NCI-H524 treated with DMSO at 0.1 percent for 48 hours (cell line): ENCODE measurements at places on chromosomes 7 and 10.

GRCh38 chr7:75725306-75725705 lies 13.4 kb downstream of the HIP1 start:
- no peak for DNase-seq

- no peak for DNase-seq
Measured at GRCh38 chr7:116439841-116440549, 59.5 kb upstream of the CAV2 start.

DNA sequence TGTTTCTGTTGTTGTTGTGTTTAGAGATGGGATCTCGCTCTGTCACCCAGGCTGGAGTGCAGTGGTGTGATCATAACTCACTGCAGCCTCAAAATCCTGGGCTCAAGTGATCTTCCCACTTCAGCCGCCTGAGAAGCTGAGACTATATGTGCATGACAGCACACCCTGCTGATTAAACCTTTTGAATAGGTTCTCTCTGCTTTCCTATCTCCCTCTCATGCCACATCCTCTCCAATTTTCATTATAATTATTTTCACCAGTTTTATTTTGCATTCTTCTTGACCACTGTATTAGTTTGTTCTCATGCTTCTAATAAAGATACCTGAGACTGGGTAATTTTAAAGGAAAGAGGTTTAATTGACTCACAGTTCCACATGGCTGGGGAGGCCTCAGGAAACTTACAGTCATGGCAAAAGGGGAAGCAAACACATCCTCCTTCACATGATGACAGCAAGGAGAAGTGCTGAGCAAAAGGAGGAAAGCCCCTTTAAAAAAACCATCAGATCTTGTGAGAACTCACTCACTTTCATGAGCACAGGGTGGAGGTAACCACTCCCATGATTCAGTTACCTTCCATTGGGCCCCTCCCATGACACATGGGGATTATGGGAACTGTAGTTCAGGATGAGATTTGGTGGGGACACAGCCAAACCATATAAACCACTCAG lies 12.9 kb downstream of the AGK start:
- no peak for DNase-seq

GRCh38 chr10:100253041-100253440 lies 14.4 kb downstream of the CWF19L1 start:
- no peak for DNase-seq

DNA sequence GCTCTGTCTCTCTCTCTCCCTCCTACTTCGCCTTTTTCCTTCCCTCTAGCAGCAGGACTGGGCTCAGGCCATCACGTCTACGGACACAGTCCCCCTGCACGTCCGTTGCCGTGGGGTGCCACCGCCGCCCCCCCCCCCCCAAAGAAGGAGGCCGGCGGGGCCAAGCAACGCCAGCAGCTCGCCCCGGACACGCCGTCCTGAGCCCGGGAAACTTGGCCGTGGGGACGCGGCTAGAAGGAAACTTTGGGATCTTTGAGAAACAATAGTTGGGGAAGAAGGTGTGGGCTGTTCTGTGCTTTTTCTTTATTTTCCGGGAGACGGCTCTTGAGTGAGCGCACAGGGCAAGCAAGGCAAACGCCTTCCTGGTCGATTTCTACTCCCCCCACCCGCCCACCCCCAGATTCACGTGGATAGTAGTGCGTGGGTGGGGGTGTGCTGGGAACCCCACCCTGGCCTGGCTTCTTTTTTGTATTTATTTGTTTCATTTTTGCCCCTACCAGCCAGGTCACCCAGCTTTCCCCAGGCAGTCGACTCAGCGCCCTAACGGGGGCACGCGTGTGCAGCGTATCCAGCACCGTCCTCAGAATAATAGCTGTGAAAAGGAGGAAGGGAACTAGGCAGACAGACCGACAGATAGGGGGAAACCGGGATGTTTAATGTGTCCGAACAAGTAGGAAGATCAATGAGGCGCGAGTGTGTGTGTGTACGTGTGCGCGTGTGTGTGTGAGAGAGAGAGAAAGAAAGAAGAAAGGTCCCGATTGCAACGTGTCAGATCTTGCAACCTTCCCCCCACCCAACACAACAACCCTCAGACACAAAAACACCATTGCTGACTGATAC lies 1.4 kb downstream of the MXI1 start:
- DNase-seq = no peak

DNA sequence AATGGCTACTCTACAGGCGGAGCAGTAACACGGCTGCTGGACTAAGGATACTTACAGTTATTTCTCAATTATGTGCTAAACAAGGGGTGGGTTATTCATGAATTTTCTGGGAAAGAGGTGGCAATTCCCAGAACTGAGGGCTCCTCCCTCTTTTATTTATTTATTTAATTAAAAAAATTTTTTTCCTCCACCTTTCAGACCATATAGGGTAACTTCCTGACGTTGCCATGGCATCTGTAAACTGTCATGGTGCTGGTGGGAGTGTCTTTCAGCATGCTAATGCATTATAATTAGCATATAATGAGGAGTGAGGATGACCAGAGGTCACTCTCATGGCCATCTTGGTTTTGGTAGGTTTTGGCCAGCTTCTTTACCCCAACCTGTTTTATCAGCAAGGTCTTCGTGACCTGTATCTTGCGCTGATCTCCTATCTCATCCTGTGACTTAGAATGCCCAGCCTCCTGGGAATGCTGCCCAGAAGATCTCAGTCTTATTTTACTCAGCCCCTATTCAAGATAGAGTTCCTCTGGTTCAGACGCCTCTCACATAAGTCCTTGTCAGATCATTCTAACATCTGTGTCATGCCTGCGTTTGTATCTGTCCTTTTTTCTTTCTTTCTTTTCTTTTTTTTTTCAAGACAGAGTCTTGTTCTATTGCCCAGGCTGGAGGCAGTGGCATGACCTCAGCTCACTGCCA lies 15.9 kb upstream of the STOX1 start:
- no peak for DNase-seq

GRCh38 chr7:131878777-131879176 lies 322.3 kb upstream of the PODXL start:
- DNase-seq = no peak

DNA sequence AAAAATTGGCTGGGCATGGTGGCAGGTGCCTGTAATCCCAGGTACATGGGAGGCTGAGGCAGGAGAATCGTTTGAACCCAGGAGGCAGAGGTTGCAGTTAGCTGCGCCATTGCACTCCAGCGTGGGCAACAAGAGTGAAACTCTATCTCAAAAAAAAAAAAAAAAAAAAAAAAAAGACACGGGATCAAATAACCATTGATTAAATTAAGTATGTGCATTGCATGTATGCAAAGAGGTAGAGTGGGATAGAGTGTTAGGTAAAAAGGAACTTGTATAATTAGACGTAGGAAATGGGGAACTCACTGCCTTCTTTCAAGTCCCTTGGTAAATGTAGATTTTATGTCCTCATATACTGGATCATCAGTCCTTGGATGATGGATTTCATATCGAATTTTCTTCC lies 13.1 kb downstream of the VCL start:
- no peak for DNase-seq

DNA sequence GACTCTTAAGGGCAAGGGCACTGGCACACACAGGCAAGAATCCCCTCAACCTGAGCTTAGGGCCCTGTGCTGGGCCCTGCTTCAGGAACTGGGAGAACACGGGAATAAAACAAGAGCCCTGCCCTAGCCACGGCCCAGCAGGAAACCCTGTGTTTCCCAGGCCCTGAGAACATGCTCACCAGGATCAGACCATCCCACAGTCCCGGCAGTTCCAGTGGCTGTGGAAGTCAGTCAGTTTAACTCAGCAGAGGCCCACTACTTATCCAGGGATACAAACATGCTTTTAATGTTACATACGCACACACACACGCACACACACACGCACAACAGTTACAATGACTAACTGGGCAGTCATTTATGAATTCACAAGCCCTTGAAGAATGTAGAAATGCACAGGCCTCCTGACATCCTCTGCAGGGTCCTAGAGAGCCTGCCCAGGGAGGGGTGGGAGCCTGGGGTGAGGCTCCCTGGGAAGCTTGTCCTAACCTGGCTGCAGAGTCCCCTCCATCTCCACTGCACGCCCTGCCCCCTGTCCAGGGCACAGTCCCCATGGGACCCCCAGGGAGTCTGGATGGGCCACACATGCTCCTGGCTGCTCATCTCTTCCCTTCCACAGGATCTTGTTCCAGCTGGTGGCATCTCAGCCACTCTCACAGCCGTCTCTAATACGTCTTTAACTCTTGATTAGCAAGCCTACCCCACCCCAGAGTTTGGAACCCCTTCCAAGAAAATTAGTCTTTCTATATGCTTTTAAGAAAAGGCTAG lies 97.6 kb downstream of the TCERG1L start:
- DNase-seq = no peak

- DNase-seq = no peak
Measured at GRCh38 chr7:153413199-153413539, 639.0 kb upstream of the DPP6 start.

DNA sequence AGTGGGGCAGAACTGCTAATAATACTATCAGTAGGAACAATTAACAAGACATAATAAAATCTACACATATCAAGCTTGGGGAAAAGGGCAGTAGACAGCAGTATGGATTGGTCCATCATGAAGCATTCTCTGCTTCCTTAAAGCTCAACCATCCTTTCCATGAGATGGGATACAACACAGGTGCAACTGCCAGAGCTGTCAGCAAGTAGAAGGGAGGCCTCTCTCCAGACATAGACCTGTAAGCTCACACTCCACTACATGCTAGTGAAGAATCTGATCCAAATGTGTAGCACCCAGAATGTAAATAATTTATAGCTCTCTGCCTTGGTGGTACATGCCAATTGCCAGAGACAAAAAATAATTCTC lies 41.5 kb upstream of the ANAPC16 start:
- DNase-seq = no peak

GRCh38 chr7:128939075-128939860 lies 1.5 kb downstream of the IRF5 start:
- DNase-seq = no peak

- no peak for DNase-seq
Measured at GRCh38 chr7:94391726-94392392, 2.8 kb upstream of the COL1A2 start.

- DNase-seq = no peak
Measured at GRCh38 chr7:115722302-115722977, 308.1 kb downstream of the TFEC start.

DNA sequence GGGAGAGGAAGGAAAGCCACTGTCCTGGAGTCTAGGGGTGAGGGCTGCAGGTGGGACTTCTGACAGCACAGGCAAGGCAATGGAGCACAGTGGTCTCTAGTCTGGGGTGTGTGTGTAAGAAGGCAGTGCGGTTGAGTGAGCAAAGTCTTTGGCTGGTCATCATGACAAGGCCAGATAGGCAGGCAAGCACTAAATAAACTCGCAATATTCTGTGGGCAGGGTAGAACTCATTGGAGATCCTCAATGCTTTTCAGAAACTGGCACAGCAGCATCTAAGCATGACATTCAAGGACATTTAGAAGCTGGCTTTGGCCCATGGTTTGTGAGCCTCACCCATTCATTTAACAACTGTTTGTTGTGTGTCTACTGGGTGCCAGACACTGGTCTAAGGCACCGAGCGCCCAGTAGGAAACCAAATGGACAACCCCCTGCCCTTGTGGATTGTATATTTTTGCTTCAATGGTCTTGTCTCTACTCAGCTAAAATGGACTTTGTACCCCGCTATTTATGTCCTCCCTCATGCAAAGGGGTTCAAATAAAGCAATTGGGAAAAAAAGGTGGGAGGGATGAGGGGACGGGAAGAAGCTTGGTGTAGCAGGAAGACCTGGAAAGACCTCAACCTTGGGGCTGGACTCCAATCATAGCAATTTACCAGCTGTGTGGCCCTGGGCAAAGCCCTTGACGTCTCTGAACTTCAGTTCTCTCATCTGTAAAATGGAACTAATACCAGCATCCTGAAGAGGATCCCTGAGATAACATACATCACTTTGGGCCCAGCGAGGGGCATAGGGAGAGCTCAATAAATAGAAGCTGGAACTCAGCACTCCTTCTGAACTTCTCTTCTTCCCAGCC lies 116.0 kb downstream of the NEURL1 start:
- DNase-seq = no peak

GRCh38 chr10:31952066-31952465 lies 23.4 kb upstream of the ARHGAP12 start:
- DNase-seq = no peak

- no peak for DNase-seq
Measured at GRCh38 chr10:75379212-75379724, 22.3 kb downstream of the ZNF503 start.

GRCh38 chr10:52740913-52741675 lies 31.5 kb downstream of the MBL2 start:
- DNase-seq = no peak

DNA sequence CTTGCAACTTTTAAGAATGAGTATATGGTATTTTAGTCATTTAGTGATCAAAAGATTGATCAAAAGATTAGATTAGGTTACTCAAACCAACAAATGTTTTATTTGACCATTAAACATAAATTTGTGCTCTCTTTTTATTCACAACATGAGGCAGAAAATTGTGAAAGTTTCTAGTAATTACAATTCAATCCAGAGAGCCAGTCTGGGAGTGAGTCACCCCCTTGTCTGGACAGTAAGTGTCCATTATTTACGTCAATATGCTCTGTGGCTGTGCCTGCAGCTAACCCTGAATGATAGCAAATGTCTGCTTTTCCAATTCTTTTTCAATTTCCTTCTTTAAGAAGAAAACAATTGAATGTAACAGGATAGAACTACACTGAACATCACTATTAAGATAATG lies 27.9 kb downstream of the GNG11 start:
- DNase-seq = no peak

GRCh38 chr7:139871820-139872219 lies 42.8 kb downstream of the TBXAS1 start:
- no peak for DNase-seq

- DNase-seq = peak; percentile 54
Measured at GRCh38 chr7:64098-64915, 128.1 kb upstream of the FAM20C start.

DNA sequence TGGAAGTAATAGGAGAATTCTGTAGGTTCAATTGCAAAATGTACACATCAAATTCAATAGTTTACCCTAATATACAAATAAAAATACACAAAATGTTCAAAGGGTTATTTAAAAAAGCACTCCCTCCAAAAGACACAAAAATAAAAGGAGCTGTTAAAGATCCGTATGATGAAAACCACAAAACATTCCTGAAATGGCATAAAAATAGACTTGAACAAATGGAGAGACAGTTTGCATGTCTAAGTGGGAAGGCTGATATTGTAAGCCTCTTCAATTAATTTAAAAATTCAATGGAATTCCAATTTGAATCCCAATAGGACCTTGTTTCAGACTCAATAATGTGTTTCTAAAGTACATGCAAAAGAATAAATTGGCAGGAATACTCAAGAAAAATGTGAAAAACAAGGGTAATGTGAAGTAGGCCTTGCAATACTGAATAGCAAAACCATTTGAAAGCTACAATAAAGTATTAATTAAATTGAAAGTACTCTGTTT lies 38.0 kb upstream of the INSYN2A start:
- DNase-seq = no peak

- no peak for DNase-seq
Measured at GRCh38 chr7:35555386-35555785, 139.5 kb downstream of the HERPUD2 start.
